Activated T-helper 1 cell treated with anti-CD3 and anti-CD28 coated beads, Interleukin-2, amount 50 U/mL, for 16 hours (primary cell): ENCODE measurements at places on chromosomes 1 and 21.

- peak; percentile 23 for DNase-seq
Measured at GRCh38 chr1:91020967-91021685, 709 bp downstream of the ZNF644 start.

- DNase-seq: no peak
Measured at GRCh38 chr1:221045842-221046831, 166.9 kb downstream of the HLX start.

GRCh38 chr21:43280949-43281633 is 112.3 kb downstream of the CRYAA start:
- no peak for DNase-seq

GRCh38 chr1:167864392-167865032 is 49.4 kb downstream of the ADCY10 start:
- no peak for DNase-seq

DNA sequence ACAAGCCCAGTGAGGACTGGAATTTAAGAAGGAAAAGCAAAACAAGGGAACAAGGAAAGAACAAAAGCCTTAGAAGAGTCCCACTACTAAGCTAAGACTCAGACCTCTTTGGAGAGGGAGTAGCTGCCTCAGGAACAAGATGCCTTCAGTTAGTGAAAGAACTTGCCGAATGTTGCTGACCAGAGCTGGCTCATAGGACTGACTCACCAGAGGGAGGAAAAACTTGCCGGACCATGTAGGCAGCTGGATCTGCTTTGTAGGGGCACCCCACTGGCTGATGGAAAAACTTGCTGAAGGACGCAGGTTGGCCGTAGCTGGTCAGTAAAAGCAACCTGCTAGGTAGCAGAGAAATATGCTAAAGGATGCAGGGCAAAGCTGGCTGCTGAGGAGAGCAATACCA is 15.3 kb upstream of the ZSWIM5 start:
- no peak for DNase-seq

DNA sequence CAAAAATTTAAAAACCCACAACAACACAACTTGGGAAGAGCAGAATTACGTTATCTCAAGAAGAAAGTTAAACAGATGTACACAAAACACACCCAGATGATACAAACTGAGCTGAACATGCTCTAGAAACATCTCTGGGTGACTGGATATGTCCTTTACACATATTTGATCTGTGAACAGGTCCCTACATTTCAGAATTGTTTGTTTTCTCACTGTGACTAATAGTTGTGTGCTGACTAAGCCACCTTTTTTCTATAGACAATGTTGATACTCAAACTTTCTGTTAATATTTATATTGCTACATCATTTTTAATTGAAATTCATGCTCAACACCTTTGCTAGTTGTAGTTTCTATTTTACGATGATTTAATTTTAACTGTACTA is 1.0 kb upstream of the F11R start:
- no peak for DNase-seq

DNA sequence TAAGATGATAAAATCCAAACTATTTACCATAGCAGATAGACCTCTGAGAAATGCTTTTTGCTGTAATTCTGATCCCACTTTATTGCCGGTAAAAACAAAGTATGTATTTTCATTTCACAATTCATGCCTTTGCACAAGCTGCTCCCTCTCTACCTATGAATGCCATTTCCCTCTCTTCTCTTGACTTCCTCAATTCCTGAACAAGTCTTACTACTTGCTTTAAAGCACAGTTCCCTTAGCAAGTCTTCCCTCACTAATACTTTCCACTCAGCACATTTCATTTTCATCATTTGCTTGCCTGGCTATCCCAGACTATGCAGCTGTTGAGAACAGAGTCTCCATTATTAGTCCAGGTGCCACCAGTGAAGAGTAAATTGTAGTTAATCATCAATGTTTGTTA is 13.8 kb downstream of the GPATCH2 start:
- DNase-seq: no peak

- no peak for DNase-seq
Measured at GRCh38 chr1:217943361-217943760, 312.2 kb downstream of the SPATA17 start.

DNA sequence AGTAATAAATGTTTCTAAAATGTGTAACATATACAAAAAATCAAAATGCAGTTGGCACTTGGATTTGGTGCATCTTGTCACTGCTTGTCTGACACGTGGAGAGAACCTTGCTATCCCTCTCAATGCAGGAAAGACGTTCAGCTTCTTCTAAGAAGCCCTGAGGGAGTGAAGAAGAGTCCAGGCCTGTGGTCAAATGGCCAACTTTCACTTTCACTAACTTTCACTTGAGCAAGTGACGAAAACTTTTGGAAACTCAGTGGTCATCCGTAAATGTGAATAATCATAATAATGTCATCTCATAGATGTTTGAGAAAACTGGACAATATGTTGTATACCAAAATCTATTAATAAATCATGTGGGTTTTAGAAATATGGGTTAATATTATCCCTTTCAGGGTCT is 61.9 kb downstream of the ERG start:
- no peak for DNase-seq

DNA sequence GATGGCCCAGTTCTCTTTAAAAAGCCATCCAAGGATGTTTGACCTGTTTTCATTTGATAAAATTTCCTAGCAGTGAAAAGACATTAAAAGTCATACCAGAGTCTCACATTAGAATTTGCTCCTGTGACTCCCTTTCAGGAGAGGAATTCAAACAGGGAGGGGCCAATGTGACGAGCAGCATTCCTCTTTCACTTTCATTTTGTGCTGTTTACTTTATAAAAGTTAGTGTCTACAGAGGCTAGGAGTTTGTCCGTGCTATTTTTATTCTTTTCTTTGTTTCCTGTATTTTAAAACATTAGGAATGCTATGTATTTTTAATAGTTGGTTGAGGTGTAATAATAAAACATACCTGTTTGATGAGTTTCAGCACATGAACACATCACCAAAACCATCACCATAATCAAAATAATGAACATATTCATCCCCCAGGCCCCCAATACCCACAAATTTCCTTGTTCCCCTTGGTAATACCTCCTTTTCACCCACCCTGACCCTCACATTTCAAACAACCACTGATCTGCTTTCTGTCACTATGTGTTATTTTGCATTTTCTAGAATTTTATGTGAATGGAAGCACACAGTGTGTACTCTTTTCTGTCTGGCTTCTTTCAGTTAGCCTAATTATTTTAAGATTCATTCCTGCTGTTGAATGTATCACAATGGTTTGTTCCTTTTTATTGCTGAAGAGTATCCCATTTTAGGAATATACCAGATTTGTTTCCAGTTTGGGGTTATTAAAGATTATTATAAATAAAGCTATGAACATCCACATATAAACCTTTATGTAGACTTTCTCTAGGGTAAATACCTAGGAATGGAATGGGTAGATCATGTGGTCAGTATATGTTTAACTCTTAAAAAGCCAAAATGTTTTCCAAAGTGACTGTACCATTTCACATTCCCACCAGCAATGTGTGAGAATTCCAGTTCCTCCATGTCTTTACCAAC is 129.5 kb downstream of the TENT5C start:
- DNase-seq: no peak

DNA sequence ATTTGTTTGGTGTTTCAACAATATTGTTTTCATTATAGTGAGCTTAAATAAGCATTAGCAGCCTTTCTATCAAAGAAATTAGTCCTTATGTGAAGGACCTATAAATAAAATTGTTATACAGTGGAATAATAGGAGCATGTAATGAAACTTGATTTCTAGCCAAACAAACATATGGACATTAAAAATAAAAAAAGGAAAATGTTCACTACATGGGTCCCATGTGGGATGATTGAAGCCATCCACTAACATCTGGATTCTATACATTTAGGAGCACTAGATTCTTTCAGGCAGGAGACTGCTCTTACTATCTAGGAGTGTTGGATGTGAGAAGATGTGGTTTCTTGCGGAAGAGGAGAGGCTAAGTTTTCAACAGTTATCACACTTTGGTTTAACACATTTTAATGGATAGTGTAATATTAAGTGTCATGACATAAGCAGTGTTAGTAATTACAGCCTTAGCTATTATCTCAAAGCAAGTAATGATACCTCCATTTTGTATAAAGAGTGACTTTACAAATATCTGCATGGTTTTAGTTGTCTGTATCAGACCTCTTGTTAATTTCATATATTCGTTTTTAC is 62.3 kb downstream of the LYPLAL1 start:
- no peak for DNase-seq

- no peak for DNase-seq
Measured at GRCh38 chr1:7614576-7615074, 156.5 kb upstream of the VAMP3 start.

- DNase-seq: no peak
Measured at GRCh38 chr1:55170426-55170825, 44.7 kb downstream of the USP24 start.

GRCh38 chr1:95118710-95119109 is 1.6 kb downstream of the TLCD4 start:
- no peak for DNase-seq

DNA sequence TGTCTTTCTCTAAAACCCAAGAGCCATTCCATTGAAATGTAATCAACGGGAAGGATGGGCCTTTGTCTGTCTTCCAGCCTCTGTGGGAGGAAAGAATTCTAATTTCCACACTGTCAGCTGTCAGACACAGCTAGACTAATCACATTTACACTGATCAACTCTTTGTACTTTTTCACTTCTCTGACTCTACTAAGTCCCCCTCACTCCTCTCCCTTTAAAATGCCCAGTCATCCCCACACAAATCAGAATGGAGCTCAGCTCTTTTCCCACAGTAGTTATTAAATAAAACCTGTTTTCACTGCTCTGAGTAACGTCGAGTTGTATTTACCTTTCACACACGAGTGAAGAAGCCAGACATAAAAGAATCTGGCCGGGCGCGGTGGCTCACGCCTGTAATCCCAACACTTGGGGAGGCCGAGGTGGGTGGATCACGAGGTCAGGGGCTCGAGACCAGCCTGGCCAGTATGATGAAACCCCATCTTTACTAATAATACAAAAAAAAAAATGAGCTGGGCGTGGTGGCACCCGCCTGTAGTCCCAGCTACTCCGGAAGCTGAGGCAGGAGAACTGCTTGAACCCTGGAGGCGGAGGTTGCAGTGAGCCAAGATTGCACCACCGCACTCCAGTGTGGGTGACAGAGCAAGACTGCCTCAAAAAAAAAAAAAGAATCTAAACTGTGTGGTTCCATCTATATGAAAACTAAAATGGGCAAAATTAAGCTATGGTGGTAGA is 13.3 kb downstream of the ZBTB8OS start:
- no peak for DNase-seq

DNA sequence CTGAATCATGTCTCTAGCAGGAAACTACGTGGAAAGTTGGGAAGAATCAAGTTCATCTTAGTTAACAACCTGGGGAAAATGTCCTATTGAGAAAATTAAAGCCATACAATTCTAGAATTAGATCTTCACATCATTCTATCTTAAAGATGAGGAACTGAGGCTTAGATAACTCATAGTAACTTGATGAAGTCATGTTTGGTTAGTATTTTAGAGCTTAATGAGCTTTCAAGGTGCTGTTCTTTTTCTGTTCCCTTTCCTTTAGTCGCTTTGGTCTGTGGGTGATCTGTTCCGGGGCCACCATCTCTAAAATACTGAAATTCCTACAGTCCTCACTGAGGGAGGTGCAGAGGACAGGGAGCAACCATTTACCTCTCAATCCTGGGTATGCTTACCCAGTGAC is 4.3 kb upstream of the GLUL start:
- DNase-seq: no peak

GRCh38 chr1:89953131-89953626 is 41.7 kb upstream of the ZNF326 start:
- DNase-seq: peak; percentile 3

- DNase-seq: no peak
Measured at GRCh38 chr1:182446033-182446669, 3.8 kb upstream of the RGSL1 start.

DNA sequence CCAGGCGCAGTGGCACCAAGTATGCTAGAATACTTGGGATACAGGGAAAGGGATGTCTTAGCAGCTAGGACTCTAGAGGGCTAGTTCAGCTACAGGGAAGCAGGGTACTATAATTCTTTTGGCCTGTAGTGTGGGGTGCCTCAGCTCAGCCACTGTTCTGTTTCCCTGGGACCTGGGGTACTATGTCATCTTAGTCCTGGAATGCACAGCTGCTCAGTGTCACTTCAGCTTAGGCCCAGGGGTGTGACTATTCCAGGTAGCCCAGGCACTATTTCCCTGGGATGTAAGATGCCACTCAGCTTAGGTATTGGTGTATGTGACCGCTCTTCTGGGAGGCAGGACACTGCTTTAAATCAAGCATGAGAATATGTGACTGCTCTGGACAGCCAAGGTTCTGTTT is 34.1 kb downstream of the RGSL1 start:
- no peak for DNase-seq

- DNase-seq: no peak
Measured at GRCh38 chr1:163922743-163923201, 601.0 kb downstream of the NUF2 start.

DNA sequence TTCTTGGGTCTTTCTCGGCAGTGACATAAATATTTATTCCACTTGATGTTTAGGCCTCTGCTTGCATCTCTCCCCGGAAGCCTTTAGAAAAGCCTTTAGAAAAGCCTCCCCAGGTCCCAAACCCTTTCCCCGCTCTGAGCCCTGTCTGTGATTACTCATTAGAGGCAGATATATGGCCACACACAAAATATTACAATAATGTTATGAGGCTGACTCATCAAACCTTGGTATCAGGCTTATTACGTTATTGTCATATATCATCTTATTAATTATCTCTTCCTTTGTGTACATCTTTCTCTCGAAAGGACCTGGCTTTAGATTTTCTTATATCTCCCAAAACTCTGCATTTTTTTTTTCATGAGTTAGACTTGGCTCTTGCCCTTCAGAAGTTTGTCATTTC is 69.5 kb downstream of the FGGY start:
- DNase-seq: no peak

DNA sequence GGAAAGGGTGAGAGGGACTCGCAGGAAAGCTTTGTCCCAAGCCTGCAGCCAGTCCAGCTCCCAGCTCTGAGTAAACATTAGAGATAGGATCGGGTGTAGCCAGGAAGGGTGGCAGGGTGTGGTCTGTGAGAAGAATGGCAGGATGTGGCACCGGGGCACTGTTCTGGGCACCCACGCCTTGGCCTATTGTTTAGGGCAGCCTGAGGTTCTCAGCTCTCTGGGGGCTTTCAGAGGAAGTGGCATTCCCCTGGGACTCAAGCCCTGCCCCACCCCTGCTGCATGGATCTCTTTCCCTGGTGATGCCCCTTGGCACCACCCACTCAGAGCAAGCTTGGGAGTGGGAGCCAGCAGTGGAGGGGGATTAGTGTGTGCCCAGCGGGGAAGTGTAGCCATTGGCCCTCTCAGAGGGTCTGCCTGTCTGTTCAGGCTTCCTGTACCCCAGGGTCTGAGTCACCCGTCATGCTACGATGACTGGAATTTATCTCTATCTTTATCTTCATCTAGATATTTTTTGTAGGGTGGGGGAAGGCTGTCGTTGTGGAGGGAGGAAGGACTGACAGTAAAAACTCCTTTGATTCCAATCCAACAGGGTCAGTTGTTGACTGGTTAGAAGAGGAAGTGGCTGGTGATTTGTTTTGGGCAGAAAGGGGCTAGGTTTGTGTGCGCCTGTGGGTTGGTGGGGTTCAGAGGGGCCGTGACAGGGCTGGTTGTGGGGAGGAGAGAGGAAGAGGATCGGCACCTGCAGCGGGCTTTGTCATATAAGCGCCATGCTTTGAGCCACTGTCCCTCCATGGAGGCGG is 31.6 kb downstream of the SOX13 start:
- no peak for DNase-seq
